ENCODE measurements at places on chromosomes 5 and 9. TPM values are rescaled to one million over a fixed set of nuclear protein-coding genes. Genes with fewer than 3 reads are reported as not detected.

GARIN3 gene
- total RNA-seq = not detected

SLC35D2 gene
- total RNA-seq = 4.2 TPM

DCTN4 gene
- 68.8 TPM for total RNA-seq

ZFAND5 gene
- total RNA-seq = 102 TPM

SLC36A3 gene
- not detected for total RNA-seq

Measured in natural killer cell treated with Interleukin-12 subunit alpha and Interleukin-12 subunit beta and Interleukin-15 and Interleukin-18, amount 100 ng/mL, for 72 hours (primary cell).